ENCODE measurements at places on chromosomes 13 and 19. TPM values are rescaled to one million over a fixed set of nuclear protein-coding genes. Genes with fewer than 3 reads are reported as not detected.

Gene RANBP3
- polyA plus RNA-seq, result 71.6 TPM

DNA sequence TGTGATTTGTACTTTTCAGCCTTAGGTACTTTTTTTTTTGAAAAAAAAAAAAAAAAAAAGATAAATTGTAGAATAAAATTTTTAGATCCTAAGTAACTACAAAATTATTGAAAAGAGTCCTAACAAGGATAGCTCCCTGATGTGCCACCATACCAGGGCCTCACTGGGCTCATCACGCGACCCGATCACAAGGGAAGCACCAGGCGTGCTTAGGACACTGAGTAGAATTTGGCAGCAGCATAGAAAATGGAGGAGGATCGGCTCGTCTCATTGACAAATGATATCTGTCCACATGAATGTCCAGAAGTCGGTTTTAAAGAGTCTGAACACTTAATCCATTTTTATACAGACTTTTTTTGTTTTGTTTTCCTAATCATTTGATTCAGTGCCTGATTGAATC lies 179.0 kb downstream of the STK24 start:
- no peak for DNase-seq

Gene RASA3
- polyA plus RNA-seq, result 11.6 TPM

Gene SPACA4
- polyA plus RNA-seq, result 0.37 TPM

- DNase-seq, result no peak
These were observed 489.5 kb upstream of the SPRY2 start for GRCh38 chr13:80830431-80830830.

Gene CERS1
- 5.3 TPM for polyA plus RNA-seq

Gene HIPK4
- polyA plus RNA-seq, result 0.42 TPM

GRCh38 chr19:48443731-48444128 lies 2.1 kb upstream of the GRWD1 start:
- no peak for DNase-seq

GRCh38 chr19:44894946-44895345 lies 3.9 kb downstream of the TOMM40 start:
- no peak for DNase-seq

DNA sequence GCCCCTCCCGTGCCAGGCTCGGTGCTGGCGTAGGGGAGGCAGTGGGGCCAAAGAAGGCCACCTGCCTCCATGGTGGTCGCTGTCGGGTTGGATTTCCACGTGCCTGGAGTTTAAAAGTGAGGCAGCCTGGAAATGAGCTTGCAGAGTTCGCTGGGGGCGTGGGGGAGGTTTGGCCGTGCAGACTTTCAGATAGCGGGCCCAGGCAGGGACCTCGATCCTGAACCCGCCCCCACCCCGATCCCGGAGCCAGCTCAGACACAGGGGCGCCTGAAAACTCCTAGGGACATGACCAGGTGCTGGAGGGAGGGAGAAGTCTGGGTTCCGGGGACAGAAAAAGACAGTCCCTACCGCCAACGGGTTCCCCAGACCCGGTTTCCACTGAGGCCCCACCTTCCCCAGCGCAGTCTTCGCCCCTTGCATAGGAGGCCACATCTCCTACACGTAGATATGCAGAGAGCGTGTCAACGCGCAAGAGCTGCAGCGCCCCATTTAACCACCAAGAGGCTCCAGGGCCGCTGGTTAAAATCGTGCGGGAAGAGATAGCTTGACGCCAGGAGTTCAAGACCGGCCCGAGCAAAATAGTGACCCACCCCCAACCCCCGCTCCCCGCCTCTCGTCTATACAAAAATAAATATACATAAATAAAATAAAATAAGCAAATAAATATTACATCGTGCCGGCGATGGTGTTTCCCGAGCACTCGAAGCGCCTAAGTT lies 8.5 kb downstream of the CCDC8 start:
- peak; percentile 64 for DNase-seq

Gene TMPRSS9
- polyA plus RNA-seq, result 0.62 TPM

Gene HCN2
- 0.15 TPM for polyA plus RNA-seq

Gene PSG11
- not detected for polyA plus RNA-seq

GRCh38 chr19:50330365-50331078 lies 1.3 kb upstream of the KCNC3 start:
- peak; percentile 84 for DNase-seq

DNA sequence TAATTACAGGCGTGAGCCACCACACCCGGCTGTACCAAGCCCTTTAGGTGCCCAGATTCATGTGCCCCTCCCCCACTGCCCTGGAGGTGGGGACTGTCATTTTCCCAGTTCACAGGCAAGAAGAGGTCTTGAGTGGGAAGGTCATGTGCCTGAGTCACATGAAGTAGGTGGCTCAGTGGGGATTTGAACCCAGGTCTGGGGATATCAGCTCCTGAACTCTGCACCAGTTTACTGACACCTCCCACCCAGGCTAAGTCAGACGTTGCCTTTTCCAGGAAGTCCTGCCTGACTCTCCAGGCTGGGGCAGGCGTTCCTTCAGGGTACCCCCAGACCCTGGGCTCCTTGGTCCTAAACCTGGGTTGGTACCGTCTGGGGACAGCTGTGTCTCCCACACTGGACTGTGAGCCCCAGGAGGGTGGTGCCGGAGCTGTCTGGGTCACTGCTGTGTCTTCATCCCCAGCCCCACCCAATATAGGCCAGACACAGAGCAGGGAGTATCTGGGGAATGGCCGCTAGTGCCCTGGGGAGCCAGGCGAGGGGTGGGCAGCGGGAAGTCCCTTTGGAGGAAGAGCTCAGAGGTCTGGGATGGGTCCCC lies 8.6 kb downstream of the VASP start:
- no peak for DNase-seq

- DNase-seq, result no peak
These were observed 16.8 kb downstream of the PABPC3 start for GRCh38 chr13:25112695-25113255.

DNA sequence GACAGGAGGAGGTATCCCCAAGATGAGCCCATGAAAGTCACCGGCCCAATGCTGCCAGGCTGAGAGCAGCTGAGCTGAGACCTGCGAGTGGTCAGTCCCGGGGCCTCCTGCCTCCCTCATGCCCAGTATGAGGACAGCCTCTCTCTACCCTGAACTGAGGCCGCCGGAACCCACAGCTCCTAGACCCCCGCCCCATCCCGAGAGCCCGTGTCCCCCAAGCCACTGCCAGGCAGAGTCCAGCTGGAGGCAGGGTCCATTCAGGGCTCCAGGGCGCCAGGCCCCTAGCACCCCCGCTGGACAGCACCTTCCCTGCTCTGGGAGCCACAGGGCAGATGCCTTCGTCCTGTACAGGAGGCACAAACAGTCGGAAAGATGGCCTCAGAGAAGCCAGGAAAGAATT lies 38.7 kb downstream of the MLLT1 start:
- no peak for DNase-seq

GRCh38 chr19:6402058-6402457 lies 9.1 kb upstream of the GTF2F1 start:
- DNase-seq, result no peak

GRCh38 chr19:46704379-46705076 lies 12.4 kb downstream of the PRKD2 start:
- DNase-seq, result no peak

Gene MCF2L
- polyA plus RNA-seq, result 32.4 TPM

- DNase-seq, result no peak
These were observed 75.9 kb downstream of the STK24 start for GRCh38 chr13:98500963-98501421.

DNA sequence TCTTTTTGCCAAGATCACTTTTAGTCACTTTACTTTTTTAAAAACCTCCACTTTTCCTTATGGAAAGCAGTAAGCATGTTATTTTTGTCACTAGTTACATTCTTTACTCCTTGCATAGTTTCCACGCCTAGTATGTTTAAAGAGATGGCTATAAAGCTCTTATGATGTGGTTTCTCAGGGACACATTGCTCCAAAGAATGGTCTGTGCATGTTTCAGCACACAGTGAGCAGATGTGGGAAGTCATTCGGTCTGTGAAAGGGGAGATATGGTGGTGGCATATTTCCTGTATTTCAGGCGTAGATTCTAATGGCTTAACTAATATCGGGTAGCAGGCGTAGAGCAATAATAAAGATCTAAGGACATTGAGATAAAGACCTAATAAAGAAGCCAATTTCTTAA lies 180.7 kb downstream of the SLITRK6 start:
- DNase-seq, result no peak

Gene ZNF285
- 15.7 TPM for polyA plus RNA-seq

Gene MIR17HG
- polyA plus RNA-seq, result 6.5 TPM

GRCh38 chr13:103607995-103608394 lies 541.8 kb upstream of the SLC10A2 start:
- DNase-seq, result no peak

Gene SOX1
- polyA plus RNA-seq, result 0.04 TPM

GRCh38 chr13:75839406-75839805 lies 203.3 kb downstream of the LMO7 start:
- DNase-seq, result no peak

Gene OR7A5
- not detected for polyA plus RNA-seq

DNA sequence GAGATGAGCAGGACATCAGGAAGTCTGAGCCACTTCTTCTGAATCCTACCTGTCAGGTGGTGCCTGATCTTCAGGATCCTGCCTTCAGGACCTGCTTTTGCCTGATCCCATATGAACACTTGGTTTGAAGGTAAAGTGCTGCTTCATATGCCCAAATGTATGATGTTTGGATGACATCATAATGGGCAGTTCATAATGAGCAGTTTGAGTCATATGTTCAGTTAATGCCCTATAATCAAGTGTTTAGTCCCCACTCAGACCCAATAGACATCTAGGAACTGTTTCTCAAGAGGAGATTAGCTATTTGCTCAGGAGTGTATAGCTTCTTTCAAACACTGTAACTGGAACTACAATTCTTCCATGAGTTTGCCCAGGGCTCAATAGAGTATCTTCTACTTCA lies 58.8 kb downstream of the POLR1D start:
- no peak for DNase-seq

- no peak for DNase-seq
These were observed 44.3 kb downstream of the MUC16 start for GRCh38 chr19:8965887-8966286.

DNA sequence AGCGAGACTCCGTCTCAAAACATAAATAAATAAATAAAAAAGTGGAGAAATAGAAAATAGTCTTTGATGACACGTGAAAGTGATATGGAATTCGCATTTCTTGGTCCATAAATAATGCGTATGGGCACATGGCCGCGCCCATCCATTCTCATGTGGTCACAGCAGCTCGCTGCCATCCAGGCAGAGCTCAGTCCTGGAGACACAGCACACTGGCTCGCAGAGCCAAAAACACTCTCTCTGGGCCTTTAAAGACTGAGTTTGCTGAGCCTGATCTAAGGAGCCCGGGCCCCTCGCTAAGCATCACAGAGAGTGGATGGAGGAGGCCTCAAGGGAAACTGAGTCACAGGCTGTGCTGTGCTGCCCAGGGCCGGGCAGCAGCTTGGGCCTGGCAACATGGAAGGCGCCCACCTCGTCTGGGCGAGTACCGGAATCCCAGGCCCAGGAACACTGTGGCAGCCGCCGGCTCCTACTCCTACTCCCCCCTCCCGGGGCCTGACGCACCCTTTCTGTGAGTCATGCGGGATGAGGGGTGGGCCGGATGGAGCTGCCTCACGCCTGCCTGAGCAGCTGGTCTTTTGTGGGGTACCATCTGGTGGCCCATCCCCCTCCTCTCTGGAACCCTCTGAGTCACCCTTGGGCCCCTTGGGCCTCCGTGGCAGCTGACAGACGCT lies 28.9 kb upstream of the CACTIN start:
- no peak for DNase-seq

DNA sequence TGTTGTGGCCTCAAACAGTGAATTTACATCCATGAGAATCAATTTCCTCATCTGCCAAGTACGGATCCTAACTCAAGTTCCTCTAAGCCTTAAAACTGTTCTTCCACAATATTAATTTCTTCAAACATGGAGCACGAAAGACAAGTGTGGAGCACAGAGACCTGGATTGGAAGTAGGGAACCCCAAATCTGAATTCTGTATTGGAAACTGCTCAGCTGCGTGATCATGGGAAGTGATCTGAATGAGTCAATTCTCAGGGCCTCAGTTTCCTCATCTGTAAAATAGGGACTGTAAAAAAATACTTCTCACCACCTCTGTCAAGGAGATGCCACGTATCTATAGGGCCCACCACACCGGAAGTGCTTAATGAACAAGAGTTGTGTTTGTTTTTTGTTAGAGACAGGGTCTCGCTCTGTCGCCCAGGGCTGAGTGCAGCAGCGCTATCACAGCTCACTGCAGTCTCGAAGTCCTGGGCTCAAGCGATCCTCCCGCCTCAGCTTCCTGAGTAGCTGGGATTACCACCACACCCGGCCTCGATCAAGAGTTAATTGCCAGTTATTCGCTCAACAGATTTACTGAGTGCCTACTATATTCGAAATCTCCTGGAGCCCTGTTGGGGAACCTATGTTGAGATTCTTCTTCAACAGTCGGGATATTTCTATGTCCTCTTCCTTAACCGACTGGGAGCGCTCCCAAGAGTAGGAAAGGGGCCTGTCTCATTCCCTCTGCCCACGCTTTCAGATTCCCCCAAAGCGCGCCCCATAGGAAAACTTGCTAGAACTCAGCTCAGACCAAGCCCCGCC lies 1.6 kb downstream of the SERTAD3 start:
- no peak for DNase-seq

GRCh38 chr13:110403315-110403714 lies 96.2 kb downstream of the COL4A2 start:
- no peak for DNase-seq

GRCh38 chr13:48562296-48563066 lies 29.6 kb upstream of the RCBTB2 start:
- DNase-seq, result no peak

Gene PSG6
- 0.20 TPM for polyA plus RNA-seq

Gene SPTBN4
- 0.91 TPM for polyA plus RNA-seq

DNA sequence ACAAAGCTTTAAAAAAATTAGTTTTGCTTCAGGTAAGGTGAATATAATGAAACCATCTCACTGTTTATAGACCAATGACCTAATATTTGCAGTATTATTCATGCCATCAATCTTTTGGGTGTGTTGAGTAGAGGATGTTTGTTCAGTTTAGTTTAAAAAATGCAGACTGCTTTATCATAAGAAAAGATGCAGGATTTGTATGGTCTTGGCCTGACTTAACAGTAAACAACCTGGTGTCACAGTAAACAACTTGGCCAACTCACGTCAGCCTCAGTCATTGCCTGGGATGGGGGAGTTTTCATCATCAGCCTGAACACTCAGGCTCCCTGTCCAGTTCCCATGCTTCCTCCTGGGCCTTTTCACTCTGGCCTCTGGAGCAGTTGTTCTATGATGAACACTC lies 55.1 kb downstream of the LMO7 start:
- DNase-seq, result no peak

All from right lung (tissue), 10 donors.